Activated CD4-positive, alpha-beta T cell treated with anti-CD3 and anti-CD28 coated beads, Interleukin-2, amount 50 U/mL, for 1 hour (primary cell): ENCODE measurements at places on chromosomes 16 and 17.

DNA sequence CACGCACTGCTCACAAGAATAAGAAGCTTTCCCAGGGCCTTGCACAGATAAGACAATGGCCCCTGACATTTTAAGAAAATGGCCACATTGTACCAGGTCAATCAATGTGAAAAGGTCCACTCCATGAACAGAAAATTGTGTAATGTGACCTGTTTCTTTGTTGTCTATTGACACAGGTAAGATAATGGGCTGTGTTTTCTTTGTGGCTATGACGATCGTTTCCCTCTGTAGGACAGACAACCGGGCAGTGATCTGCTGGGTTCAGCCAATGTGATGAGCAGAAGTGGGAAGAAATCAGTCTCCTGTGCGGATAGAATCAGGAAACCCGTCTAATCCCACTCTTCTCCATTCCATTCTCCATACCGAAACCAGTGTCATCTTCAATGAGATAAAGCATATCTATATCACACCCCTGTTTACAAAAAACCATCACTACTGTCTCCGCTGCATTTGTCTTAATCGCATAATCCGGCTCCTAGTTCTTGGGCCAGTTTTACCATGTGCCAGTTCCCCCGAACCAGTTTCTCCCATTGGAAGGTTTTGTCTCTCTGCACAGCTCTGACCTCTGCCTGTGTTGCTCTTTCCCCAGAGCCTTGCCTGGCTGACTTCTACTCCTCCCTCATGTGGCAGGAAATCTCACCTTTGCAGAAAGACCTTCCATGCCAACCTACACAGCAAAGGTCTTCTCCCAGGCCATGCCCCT lies 66.9 kb upstream of the ATF7IP2 start:
- DNase-seq: no peak

- no peak for DNase-seq
These were observed 11.6 kb upstream of the NOS2 start for GRCh38 chr17:27811961-27812360.

- no peak for DNase-seq
These were observed 195.3 kb downstream of the ZNF423 start for GRCh38 chr16:49660626-49661025.

- DNase-seq: no peak
These were observed 34.7 kb downstream of the VAT1L start for GRCh38 chr16:77823067-77823466.

DNA sequence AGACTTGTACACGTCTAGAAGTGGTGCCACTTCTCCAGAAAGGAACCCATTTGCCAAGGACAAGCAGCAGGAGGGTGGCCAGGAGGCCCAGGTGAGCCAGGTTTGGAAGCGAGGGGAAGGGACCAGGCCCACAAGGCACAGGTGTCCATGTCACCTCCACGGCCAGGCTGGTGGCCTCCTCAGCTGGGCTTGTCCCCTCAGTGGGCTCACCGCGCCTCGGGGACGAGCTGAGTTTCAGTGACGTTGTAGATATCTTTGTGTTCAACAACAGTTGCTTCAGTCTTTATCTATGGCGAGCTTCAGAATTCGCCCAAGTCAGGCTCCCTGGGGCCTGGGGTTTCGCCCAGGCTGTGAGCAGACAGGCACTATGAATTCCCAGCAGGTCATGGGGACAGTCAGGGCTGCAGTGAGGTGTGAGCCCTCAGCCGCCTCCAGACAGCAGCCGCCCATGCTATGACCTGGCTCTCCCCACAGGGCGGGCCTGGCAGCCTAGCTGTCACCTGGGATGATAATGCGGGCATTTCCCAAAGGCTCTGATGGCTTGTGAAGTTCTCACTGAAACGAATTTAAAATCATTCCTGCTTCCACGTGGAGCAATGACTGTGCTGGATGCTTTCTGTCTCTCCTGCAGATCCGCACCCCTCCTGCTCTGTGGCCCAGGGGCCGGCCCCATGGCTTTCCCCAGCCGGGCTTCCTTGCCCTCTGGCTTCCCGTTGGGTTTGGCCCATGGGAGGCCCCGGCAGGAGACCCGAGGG lies 89.5 kb downstream of the MRC2 start:
- DNase-seq: no peak

GRCh38 chr17:77432034-77432661 lies 291.4 kb downstream of the SEC14L1 start:
- no peak for DNase-seq

GRCh38 chr16:31331807-31332301 lies 23.1 kb upstream of the ITGAX start:
- DNase-seq: no peak

DNA sequence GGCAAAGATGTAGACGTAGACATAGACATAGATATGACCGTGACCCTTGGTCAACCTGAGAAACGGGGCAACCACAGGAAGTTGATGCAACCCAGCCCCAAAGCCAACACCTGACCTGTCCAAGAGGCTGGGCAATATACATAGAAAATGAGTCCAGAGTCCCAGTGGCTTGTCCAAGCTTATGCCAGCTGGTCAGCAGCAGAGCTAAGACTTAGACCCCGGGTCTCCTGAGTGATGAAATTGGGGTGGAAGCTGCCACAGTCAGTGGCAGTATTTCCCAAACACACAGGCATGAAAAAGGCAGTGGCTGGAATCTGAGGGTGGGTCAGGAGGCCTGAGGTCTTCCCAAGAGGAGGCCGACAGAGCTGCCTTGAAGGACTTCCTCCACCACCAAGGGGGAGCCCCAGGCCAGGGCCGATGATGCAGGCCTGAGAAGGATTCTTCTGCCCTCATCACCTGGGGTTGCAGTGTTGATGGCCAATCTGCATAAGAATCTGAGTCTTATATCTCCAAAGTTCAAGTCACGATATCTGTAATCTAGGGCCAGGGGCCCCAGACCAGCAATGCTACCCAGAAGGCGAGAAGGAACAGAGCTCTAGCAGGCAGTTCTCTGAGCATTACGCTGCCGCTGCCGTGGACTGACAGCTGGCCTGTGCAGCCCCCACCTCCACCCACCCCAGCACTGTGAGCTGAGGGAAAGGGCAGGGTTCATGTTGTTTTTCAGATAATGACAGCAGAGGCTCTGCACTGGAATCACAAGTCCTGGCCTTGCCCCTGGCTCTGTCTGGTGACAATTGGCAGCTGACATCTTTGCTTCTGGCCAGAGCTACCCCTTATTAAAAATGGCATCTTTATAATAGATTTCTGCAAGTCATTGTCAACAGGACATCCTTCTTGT lies 72.7 kb downstream of the GNAO1 start:
- DNase-seq: no peak

DNA sequence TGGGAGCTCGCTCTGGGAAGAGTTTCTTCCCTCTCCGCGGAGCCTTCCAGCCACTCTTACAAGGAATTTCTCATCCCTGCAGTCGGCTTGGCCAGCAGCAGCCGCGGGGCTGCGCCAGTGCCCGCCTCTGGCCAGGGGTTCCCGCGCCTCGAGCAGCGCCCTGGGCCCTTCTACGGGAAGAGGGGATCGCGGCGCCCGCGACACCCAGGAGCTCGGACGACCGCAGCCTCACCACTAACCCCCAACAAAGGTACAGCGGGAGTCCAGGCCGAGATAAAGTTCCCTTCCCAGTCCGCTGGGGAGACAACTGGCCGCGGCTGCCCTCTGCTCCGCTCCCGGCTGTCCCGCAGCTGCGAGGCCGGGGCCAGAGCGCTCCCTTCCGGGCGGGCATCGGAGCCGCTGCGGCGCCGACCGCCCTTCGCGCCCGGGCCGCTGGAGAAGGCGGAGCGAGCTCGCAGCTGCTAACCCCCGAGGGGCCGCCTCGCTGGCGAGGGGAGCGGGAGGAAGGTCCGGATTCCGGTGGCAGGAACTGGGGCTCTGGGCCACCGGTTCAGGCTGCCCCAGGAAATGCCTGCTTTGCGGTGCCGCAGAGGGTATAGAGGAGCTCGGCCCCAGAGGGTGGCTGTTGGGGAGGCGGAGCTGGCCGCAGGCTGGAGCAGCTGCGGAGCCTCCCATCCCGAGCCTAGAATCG lies 3.6 kb upstream of the HS3ST3B1 start:
- no peak for DNase-seq

DNA sequence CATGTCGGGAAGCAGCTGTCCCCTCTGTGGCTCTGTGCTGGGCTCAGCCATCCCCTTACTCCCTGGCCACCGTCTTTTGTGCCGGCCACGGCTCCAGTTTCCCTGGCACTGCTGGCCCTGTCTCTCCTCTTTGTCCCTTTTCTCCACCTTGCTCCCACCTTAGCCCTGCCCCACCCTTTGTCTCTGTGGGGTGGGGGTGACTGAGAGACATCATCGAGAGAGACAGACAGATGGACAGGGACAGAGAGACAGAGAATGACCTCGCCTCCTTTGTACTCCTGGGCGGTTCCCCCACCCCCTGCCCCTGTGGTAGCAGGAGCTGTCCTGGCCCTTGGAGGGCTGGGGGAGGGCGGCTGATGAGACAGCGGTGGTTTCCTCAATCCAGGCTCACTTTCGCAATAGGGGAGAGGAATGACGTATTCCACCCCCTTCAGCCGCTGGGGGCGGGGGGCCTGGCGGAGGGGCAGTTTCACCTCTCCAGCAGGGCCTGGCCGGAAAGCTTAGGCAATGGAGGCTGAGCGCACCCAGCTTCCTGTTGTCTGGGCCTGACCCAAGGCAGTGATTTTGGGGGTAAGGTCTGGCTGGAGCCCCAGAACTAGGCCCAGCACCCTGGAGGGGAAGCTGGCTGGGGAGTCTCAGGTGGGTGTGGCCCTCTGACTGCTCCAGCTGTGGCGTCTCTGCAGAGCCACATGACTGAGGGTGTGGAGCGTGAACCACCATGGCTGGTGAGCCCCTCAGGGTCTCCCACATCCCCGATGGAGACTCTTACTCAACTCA lies 7.3 kb downstream of the FMNL1 start:
- DNase-seq: peak; percentile 84

GRCh38 chr16:68345351-68345810 lies 34.6 kb downstream of the PRMT7 start:
- DNase-seq: no peak

DNA sequence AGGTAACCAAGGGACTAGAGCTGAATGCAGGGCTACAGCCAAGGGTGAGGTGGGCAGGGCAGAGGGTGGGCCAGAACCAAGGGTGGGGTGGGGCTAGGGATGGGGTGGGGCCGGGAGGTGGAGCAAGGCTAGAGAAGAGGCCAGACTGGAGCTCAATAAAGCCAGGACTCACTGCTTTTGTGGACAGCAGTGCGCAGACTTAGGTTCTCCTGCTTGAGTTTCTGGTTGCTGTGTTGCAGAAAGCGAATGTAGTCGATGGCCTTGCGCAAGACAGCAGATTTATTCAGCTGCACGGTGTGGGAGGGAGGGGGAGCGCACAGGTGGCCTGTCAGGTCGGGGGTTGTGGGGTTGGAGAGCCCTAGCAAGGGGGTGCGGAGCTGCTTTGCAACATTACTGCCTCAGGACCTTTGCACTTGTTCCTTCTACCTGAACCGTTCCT lies 18.7 kb downstream of the SREBF1 start:
- no peak for DNase-seq

- no peak for DNase-seq
These were observed 757.2 kb upstream of the SOX9 start for GRCh38 chr17:71363661-71364060.

GRCh38 chr16:1363501-1364041 lies 11.8 kb downstream of the GNPTG start:
- DNase-seq: peak; percentile 73

- DNase-seq: peak; percentile 42
These were observed 802 bp downstream of the SETD6 start for GRCh38 chr16:58515871-58516767.

- DNase-seq: no peak
These were observed 664.5 kb downstream of the WWOX start for GRCh38 chr16:78763821-78764440.

DNA sequence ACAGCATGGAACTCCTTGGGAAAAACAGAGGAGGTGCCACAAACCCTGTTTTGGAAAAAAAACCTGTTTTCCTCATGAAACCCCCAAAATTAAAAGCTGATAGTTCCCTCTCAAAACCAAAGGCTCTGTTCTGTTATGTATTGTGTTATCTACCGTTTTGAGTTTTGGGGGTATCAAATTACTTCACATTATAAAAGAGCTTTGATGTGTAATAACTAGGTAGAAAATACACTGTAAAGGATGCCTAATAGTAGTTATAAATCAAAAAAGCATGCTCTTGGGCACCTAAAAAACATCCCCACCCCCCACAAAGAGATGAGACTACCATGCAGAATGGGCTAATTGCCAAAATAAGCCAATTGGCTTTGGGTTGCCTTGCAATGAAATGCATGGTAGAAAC lies 30.8 kb downstream of the C16orf54 start:
- no peak for DNase-seq

DNA sequence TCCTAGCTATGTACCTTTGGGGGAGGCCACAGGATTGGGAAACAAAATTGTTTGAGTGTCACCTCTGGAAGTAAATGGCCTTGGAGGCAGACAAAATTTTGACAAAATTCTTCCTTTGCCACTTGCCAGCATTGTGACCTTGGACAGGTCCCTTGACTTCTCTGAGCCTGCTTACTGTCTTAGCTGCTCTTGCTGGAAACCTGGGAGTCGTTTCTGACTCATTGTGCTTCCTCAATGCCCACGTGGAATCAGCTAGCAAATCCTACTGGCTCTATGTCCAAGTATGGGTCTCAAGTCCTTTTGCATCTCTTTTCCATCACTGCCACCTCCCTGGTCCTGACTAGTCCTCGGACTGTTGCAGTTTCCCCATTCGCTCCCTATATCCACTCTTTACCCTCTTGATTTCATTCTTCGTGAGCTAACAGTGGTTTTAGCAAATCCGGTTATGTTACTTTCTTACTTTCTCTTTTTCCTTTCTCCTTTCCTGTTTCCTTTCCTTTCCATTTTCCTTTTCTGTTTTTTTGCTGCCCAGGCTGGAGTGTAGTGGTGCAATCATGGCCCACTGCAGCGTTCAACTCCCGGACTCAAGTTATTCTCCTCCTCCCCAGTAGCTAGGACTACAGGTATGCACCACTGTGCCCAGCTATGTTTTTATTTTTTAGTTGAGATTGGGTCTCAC lies 68.1 kb upstream of the LGALS9 start:
- DNase-seq: no peak

GRCh38 chr16:65069065-65069464 lies 52.8 kb downstream of the CDH11 start:
- DNase-seq: no peak

DNA sequence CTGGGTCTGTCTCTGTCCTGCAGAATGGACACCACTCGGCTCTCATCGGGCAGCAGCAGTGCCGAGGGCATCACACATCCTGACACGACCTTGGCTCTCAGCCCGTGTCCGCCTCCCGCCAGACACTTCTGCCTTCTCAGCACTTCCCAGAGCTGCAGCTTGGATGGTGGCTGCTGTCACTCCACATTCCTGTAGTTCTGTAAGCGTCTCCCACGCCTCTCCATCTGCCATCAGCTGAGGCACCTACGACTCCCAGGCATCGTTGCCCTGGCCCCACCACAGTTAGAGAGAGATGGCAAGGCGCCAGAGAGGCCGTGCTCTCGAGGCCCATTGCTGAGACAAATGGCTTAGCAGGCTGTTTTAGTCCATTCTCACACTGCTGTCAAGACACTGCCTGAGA lies 195.9 kb upstream of the CHMP6 start:
- DNase-seq: no peak
